Activated CD4-positive, alpha-beta T cell treated with anti-CD3 and anti-CD28 coated beads, Interleukin-2, amount 50 U/mL, for 4 hours (primary cell): ENCODE measurements at places on chromosomes 3 and 15.

DNA sequence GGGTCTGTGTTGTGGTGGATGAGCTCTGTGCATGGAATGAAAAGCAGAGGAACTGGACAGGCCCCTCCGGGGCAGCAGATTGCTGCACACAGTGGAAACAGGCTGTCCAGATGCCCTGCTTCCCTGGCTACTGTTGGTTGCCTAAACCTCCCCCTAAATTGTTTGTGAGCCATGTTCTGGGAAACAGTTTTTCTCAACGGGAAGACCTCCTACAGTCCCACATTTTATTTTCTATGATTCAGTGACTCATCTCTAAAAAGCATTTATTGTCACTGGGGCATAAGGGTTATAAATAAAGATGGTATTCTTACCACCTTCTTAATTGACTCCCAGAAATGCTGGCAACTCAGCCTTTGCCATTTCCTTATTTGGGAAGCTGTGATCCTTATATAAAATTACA lies 20.3 kb upstream of the PTPN9 start:
- no peak for DNase-seq

GRCh38 chr3:122577409-122578031 lies at the start of gene PARP15:
PARP15 (plus strand) TSS chr3:122577650; CDS start chr3:122577668, 18 bp downstream.
- peak; percentile 31 for DNase-seq

- DNase-seq, result no peak
These were observed 119.3 kb upstream of the SLC7A14 start for GRCh38 chr3:170705131-170705530.

DNA sequence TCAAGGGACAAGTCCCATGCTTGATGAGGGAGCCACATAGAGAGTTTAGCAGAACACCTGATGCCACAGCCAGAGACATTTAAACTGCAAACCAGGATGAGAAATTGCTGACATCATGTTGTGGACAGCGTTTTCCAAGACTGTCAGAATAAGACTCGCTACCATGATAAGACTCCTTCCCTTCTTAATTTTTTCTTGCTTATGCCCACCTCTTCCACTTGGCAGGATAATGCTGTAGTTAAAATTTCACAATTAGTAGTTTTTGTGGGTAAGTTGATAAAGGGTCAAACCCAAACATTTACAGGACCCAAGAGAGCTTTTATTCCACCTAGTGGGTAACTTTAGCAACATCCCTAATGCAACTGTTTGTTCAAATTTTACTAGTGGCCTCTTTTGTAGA lies 3.0 kb upstream of the PIAS1 start:
- DNase-seq, result no peak

GRCh38 chr3:105610473-105610872 lies 243.8 kb downstream of the ALCAM start:
- no peak for DNase-seq

GRCh38 chr3:44045476-44046275 lies 196.0 kb upstream of the TOPAZ1 start:
- DNase-seq, result no peak

GRCh38 chr15:33293713-33294334 lies 16.9 kb upstream of the RYR3 start:
- DNase-seq, result no peak

DNA sequence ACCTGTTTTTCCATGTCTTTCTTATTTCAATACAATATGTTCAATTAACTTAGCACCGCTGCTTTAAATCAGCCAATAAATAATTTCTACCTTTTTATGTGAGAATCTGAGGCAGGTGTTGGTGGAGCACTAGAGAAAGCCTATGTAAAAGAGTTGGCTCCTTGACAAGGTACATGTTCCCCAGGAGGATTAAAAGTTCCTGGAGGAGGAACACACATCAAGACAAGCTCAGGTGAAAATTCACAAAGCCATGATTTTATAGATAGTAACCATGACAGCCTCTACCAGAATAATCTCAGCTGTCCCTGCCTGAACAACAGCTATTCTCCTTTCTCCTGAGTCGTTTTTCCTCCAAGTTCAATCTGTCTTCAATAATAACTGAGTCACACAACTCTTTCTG lies 3.4 kb upstream of the ZBED2 start:
- no peak for DNase-seq

GRCh38 chr15:99582508-99582960 lies 16.8 kb downstream of the MEF2A start:
- DNase-seq, result no peak

DNA sequence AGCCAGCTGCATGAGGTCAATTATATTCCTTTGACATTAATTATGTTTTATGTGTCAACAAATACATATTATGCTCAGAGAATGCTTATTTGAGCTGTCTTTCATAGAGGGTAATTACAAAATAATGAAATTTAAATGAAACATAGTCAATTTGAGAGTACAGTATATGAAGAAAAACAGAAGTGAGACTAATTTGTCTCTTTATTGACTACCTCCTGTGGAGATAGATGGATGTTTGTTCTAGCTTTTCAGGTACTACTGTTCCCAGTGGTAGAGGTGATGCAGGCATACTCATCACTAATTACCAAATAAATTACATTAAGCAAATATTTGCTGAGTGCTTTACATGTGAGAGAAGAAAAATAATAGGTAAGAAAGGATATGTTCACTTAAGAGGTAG lies 1129.6 kb downstream of the OTOL1 start:
- DNase-seq, result no peak

GRCh38 chr3:171396048-171396447 lies 64.2 kb downstream of the TNIK start:
- DNase-seq, result no peak

DNA sequence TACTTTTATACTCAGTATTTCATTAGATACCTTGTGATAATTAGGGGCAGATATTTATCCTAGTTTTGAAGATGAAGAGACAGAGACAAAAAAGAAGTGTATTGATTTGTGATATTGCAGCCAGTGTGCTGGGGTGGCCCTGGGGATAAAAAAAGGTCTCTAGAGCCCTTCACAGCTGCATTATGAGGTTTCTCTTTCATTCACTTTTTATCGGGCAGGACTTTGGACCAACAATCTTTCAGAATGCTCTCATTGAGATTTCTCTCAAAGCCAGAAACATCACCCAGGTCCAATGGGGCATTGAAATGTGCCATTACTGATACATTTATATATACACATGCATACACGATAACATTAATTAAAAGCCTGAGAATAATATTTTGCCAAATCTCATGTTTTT lies 20.5 kb upstream of the SELENOT start:
- DNase-seq, result no peak

DNA sequence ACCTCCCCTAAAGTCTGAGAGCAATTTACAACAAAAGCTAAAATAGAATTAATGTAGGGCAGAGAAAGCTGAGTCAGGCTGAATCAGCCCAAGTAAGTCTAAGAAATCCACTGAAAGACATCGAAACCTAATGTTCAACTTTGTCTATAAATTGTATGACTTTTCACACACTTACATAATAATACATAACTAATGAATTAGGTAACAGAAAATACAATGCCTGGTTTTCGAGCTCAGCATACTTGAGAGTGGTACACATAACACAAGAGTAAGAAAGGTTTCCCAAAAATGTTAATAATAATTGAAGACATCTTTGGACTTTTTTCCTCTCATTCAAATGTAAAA lies 55.3 kb upstream of the VGLL4 start:
- no peak for DNase-seq

DNA sequence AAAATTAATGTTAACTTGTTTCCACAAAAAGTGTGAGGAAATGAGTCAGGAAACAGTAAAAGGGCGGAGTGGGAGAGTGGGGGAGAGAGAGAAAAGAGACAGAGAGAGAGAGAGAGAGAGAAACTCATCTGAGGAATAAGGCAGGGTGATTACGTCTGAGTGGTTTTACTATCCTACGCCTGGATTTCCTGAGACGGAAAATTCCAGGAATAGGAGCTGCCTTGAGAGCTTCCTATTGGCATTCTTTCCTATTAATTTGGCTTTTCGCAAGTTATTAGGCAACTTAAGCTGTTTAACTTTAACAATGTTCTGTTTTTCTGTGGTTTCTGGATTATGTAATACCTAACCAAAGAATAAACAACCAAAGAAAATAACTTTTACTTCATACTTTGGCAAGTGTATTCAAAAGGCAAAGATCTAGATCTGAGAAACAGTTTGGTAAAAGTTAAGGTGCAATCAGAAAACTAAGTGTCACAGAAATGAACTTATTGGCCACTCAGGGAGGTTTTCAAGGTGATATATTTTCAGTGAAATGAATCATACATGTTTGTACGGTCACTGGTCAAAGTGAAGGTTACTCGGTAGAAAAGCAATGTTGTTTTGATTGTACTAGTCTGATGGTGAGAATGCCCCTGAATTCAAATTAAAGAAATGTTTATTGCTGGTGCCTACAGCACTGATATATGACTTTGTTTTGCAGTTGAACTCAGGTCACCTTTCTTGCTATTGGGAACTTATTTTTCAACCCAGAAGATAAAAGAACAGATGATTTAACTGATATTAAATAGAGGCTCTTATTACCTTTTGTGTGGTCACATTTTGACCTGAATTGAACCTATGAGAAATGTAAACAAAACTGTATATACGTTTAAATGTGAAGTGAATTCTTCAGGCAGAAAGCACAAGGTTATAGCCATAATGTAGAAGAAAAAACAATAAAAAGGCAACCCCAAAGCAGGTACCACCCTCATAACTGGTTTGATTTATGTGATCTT lies 39.9 kb upstream of the TNFSF10 start:
- DNase-seq, result peak; percentile 18

DNA sequence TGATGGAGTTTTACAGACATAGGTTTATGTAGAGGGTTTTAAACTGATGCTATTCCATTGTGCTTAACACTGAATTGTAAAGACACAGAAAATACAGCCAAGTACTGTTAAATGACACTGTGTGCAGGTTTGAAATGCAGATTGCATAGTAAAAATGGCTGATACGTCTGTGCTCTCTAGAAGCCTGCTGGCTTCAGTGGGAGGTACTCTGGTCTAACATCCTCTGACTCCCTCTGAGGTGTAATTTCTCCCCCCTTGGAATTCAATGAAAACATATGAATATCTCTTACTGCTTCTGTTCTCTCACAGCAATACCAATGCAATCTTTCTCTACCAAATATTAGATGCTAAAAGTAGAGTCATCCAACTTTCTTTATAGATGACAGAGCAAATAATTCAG lies 176.6 kb downstream of the SLC9A9 start:
- DNase-seq, result no peak

GRCh38 chr15:40933517-40933902 lies 4.4 kb downstream of the DLL4 start:
- no peak for DNase-seq

DNA sequence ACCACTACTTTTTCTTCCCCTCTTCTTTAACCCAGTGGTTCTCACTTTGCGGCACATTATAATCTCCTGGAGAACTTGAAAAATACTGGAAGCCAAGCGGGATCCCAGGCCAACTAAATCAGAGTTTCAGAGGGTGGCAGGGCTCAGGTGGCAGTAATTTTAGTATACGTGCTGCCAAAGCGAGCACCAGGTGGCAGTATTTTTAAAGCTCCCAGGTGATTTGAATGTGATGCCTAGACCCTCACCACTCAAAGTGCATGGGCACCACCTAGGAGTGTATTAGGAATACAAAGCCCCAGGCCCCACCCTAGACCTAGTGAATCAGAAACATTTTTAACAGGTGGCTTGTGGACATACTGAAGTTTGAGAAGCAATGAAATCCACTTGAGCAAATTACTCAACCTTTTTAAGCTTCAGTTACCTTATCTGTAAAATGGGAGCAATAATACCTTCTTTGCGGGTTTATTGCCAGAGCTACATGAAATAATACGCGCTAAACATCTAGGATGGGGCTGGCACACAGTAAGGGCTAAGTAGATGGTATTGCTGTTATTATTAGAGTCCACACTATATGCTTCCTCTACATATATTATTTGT lies 8.3 kb downstream of the B3GALNT1 start:
- DNase-seq, result peak; percentile 4

DNA sequence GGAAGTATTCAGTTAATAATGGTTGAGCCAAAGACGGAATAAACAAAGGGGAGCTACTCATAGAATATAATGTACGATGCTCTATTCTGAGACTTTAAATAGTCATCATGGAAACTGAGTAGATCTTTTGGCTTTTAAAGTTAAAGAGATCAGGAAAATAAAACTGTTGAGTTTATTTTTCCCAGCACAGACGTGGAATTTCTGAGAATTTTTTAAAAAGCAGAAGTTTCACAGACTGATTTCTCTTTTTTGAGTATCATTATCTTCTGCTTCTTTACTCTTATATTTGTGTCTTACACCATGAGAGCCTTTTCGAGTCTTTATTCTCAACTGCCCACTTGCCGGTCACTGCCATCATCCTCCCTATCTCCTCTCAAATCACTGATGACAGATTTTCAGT lies 13.2 kb downstream of the P2RY14 start:
- no peak for DNase-seq

DNA sequence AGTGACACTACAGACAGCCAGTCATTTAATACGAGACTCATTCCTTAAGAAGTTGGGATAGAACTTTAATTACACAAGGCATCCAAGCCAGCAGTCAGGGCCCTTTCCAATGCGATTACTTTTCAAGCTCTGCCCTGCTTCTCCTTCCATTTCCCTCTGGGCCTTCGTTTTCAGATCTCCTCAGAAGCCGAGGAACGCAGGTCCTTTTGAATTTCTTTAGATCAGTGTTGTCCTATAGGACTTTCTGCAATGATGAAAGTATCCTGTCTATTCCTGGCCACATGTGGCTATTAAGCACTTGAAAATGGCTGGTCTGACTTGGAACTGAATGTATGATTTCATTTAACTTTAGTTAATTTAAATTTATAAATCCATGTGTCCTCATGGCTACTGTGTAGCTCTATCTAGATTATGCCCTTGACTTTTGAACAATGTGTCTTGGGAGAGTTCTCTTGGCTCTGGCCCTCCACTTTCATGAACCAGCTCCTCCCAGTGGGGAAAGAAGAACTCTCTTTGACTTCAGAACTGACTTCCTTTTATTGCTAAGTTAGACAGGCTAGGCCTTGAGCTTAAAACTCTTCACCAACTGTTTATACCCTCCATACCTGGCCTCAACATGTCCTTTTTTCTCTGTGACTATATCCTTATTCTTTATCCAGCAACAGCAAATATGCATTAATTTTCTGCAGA lies 22.6 kb downstream of the TGFBR2 start:
- no peak for DNase-seq

DNA sequence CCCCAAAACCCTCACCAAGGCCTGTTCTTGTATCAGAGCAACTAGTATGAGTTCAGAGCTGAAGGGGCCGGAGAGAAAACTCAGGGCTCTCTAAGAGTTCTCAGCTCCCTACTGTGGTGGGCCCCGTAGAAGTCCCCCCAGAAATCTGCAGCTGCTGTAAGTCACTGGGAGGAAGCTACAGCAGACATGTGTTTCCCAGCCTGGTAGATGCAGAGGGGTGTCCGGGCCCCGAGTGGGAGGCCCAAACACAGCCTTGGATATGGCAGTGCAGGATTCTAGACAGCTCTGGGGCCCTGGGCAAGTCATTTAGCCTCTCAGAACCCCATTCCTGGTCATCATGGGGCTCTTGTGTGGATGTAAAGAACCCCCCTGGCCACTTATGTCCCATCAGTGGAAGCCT lies 39.2 kb upstream of the CSPG4 start:
- DNase-seq, result no peak

GRCh38 chr3:59752925-59753324 lies 703.1 kb upstream of the CFAP20DC start:
- no peak for DNase-seq

DNA sequence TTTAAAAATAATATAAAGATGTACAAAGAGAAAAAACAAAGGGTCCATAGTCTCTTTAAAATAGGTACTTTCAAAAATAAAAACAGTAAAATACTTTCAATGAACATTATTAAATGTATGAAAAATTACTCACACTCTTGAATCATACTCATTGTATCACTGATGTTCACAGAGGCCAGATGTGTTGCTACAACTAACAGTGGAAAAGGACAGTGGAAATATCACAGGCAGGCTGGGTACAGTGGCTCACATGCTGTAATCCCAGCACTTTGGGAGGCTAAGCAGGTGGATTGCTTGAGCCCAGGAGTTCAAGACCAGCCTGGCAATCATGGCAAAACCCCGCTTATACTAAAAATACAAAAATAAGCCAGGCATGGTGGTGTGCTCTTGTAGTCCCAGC lies 26.8 kb downstream of the NPHP3 start:
- DNase-seq, result no peak
